ENCODE measurements at places on chromosomes 12 and 14.

- DNase-seq: peak; percentile 82
These were observed 83.2 kb upstream of the HMGA2 start for GRCh38 chr12:65740873-65741600.

- DNase-seq: no peak
These were observed 5.0 kb upstream of the CIROP start for GRCh38 chr14:23109769-23110168.

- no peak for DNase-seq
These were observed 204.2 kb upstream of the PLXNC1 start for GRCh38 chr12:93944201-93944600.

GRCh38 chr12:84760091-84760865 lies 152.3 kb downstream of the SLC6A15 start:
- DNase-seq: no peak

GRCh38 chr12:41188058-41188840 lies at the start of gene PDZRN4:
PDZRN4 (plus strand) TSS chr12:41188320.
- DNase-seq: no peak

Measured in activated T-cell treated with anti-CD3 and anti-CD28 coated beads, Interleukin-2, amount 50 U/mL, for 24 hours (primary cell).